ENCODE measurements at places on chromosomes 12 and 14.
A peak's percentile ranks its signal among the peaks of the same experiment; 100 is the strongest.

- DNase-seq, result peak; percentile 66
Observed at GRCh38 chr12:120972870-120973543, 5.3 kb upstream of the HNF1A start.

GRCh38 chr14:33925235-33925634 is 25.6 kb downstream of the EGLN3 start:
- DNase-seq, result no peak

- DNase-seq, result no peak
Observed at GRCh38 chr12:58105225-58106119, 164.1 kb downstream of the ATP23 start.

DNA sequence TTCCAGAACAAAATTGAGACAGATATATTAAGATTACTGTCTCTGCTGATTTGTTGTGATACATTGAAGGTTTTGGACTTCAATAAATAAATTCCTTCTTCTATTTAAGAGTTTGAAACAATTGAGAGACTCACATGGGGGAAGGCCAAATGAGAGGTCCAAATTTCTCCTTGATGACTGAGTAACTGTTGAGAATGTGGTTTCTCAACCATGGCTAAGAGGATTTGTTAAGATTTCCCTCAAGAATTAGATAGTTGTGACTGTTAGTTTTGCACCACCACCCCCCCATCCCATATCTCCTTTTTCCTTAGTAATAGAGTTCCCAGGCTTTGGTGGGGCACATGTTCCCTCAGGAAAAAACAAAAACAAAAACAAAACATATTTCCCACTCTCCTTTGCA is 47.7 kb upstream of the IGF1 start:
- no peak for DNase-seq

GRCh38 chr12:67358781-67359338 is 89.7 kb downstream of the CAND1 start:
- DNase-seq, result no peak

DNA sequence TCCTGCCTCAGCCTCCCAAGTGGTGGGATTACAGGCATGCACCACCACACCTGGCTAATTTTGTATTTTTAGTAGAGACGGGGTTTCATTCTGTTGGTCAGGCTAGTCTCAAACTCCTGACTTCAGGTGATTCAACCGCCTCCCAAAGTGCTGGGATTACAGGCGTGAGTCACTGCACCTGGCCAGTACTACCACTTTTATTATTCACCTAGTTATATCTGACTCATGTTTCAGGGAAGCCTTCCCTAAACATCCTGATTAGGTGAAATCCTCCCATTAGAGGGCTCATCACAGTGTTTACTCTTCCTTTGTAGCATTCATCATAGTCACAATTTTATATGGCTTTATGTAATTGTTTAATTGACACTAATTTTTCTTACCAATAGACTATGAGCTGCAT is 295.3 kb upstream of the SOX5 start:
- no peak for DNase-seq

GRCh38 chr14:70873627-70874026 is 33.6 kb upstream of the PCNX1 start:
- DNase-seq, result no peak

- no peak for DNase-seq
Observed at GRCh38 chr12:64544371-64545080, 65.8 kb upstream of the RASSF3 start.

DNA sequence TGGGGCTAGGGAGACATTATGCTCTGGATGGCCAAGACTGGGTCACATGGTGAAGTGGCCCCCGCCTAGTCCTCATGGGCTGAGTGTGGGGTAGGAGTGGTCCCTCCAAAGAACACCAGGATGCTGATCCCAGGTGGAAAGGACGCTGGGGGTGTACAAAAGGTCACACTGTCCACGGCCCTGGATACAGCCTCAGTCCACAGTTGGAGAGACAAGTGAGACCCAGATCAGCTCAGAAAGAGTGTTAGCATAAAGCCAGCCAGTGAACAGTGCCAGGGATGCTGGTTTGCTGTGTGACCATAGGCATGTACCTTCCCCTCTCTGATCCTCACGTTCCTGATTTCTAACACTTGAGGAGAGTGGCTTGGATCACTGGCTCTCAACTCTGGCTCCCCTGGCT is 13.4 kb upstream of the OAS2 start:
- DNase-seq, result no peak

GRCh38 chr12:110640275-110641025 is 26.5 kb downstream of the TCTN1 start:
- DNase-seq, result peak; percentile 5

DNA sequence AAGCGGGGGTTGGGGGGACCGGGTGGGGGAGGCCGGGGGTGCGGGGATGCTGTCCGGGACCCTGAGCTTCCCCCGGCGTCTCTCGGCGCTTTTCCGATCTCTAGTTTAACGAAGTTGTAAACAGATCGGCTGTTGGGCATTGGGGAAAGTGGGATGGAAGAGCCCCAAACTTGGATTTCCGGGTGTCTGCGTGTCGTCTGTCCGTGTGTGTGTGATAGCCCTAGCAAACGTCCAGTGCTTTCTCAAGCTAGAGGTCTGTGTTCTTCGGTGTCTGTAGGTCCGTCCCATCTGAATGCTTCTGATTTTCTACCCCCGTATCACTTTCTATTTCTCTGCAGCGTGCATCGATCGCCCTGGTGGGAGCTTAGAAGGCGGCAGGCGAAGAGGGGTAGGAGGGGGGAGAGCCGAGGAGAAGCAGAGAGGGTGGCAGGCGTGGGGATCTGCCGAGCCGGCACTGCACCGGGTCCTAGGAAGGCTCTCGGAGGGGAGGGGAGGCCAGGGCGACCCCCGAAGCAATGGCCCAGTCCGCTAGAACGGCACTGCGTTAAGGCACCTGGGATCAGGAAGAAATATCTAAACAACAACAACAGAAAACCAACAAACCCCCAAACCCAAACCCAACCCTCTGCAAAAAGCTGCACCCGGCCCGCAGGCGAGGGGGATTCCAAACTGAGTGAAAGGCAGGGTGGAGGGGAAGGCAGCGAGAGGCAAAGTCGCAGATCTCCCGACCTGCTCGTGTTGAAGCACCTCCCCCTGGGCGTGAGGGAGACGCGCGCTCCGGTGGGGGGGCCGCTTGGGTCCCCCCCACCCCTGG is 1.0 kb downstream of the KCNA1 start:
- DNase-seq, result peak; percentile 59

DNA sequence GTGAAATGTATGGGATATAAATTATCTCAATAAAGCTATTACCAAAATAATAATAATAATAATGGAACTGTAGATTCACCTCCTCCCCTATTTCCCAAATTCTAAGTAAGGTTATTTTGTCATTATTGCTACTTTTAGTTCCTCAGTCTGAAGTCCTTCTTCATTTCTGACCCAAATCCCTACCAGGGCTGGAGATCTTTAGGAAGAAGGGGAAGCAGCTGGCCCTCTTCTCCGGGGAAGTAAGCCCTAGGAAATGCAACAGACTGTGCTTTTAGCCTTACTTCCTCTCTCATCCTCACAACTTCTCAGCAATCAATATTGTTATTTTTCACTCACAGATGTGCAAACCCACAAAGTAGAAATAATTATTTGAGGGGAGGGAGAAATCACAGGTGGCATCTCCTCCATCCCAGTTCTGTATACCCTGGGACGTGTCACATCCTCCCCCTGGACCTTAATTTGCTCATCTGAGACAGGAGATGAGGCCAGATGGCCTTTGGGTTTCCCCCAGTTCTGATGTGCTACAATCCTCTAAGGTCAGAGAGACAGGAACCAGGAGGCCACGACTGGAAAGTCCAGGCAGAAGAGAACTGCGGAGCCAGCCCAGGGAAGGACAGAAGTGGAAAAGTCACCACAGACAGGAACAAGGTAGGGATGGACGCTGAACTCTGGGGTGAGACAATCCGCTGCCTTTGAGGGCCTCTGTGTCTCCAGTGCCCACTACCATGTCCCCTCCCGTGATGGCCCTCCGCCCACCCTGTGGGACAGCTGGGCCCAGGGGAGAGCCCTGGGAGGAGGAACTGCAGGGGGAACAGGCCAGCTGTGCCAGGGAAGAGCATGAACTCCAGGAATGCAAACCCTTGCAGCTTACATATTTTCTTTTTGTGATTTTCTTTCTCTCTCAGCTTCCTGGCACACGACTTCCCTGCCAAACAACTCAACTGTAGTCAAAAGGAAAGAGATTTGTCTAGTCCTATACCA is 10.6 kb upstream of the TNFRSF1A start:
- no peak for DNase-seq

DNA sequence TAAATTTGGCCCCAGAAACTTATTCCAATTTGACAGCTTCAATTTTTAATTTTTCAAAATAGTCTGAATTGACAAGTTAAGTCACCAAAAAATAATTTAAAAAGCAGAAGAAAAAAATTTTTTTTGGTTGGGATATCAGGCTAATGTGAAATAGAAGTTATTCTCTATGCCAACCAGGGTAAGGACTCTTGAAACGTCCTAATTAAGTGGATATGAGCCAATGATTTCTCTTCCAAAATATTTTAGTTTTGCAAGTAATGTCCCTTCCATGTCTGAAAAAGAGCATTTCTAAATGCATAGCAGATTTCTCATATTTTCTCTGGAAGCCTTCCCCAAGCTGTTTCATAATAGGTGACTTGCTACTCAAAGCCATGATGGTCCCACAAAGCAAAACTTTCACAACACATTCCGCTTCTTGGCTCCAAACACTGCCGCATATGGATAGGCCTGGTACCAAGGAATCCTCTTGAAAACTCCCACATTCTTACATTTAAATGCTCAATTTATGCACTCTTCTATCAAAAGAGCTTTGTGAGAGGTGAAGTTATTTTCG is 65.1 kb downstream of the SIX6 start:
- no peak for DNase-seq

DNA sequence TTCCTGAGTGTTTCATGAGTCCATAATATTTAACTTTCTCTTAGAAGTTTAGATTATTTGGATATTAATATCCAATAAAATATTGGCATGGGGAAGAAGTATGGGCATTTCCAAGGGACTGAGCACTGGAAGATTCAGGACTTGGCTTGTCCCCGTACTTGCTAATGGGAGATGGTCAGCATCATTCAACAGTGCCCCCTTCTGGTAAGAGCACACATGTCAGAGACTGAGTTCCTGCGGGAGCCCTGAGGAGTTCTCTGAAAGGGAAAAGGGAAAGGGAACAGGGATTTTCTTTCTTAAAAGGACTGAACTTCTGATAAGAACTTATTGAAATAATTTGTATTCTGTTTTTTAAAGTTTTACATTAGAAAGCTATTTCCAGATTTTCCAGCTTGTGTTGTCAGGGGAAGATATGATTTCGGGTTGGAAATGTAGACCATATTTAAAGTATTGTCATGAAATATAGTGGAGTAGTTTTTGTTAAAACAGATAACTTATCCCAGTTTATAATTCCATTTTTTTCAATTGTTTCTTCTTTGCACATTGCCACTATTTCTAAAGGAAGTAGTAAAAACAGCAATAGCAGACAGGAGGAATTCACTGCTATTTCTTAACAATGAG is 59.8 kb upstream of the C12orf71 start:
- DNase-seq, result peak; percentile 69

DNA sequence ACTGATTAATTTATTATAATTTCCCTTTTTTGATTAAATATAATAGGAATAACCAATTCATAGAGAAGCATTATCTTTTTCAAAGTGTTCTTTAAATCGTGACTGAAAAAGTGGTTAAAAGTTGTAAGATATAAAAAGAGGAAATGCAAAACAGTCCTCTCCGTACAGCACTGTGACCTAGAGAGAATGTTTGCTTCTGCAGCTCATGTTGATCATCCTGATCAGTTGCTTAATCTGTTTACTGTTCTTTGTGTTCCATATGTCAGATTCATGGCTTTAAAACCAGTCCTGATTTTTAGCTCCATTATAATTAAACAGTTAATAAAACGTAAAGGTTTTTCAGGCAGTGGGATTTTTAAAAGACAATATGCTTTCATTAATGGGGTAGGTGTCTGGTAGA is 4.7 kb downstream of the TTC8 start:
- DNase-seq, result no peak

GRCh38 chr14:98210045-98210672 is 1061.8 kb downstream of the BCL11B start:
- no peak for DNase-seq

DNA sequence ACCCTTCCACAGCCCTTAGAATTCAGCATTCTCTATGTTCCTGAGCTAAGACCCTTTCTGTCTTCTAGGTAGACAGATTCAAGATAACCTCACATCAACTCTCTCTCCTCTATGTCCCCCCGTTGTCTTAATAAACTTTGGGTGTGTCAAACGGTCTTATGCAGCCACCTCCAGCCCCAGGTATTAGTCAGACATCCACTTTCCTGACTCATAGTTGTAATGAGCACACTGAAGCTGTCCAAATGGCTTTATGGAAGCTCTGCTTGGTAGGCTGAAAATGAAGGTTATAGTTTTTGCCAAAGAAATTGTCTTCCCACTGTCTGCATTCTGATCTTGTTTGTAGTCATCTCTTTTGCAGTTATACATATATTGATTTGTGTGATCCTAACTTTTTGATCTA is 482.0 kb downstream of the RMST start:
- no peak for DNase-seq

DNA sequence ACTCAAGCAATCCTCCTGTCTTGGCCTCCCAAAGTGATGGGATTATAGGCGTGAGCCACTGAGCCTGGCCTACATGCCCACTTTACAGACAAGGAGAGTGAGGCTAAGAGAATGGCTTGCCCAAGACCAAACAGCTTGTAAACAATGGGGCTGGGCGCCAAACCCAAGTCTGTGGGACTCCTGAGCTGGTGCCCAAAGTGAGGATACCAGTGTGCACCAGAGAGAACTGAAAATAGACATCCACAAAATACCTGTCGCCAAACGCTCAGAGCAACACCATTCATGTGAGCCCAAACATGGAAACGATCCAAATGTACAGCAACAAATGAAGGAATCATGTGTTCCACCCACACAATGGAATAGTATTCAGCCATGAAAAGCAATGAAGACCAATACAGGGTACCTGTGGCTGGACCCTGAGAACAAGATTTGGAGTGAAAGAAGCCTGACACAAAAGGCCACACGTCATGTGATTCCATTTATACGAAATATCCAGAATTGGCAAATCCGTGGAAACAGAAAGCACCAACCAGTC is 38.2 kb downstream of the CCNK start:
- no peak for DNase-seq

DNA sequence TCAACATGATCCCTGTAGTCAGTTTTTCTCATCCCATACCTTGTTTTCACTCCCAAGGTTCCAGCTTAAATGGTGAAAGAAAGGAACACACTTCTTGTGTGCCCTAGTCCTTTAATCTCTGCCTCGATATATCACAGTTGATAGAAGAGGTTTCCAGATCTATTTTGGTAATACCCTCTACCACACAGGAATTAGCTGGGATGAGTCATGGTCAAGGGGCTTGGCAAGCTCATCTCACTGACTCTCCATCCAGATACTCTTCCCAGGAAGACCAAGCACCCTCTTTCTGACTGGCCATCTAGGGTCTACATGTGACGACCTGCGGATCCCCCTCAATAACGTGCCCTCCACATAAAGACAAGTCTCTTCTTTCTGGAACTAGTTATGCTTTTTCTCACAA is 277.9 kb downstream of the ITPR2 start:
- DNase-seq, result no peak

GRCh38 chr12:120055231-120056000 is 61.1 kb downstream of the RAB35 start:
- DNase-seq, result no peak

- peak; percentile 38 for DNase-seq
Observed at GRCh38 chr14:101903111-101903561, 61.2 kb upstream of the DYNC1H1 start.
